ENCODE measurements at places on chromosomes 7 and 10.

GRCh38 chr10:60930237-60930636 lies 13.7 kb downstream of the RHOBTB1 start:
- no peak for DNase-seq

- DNase-seq, result no peak
These were observed 19.4 kb upstream of the CSGALNACT2 start for GRCh38 chr10:43118631-43119415.

DNA sequence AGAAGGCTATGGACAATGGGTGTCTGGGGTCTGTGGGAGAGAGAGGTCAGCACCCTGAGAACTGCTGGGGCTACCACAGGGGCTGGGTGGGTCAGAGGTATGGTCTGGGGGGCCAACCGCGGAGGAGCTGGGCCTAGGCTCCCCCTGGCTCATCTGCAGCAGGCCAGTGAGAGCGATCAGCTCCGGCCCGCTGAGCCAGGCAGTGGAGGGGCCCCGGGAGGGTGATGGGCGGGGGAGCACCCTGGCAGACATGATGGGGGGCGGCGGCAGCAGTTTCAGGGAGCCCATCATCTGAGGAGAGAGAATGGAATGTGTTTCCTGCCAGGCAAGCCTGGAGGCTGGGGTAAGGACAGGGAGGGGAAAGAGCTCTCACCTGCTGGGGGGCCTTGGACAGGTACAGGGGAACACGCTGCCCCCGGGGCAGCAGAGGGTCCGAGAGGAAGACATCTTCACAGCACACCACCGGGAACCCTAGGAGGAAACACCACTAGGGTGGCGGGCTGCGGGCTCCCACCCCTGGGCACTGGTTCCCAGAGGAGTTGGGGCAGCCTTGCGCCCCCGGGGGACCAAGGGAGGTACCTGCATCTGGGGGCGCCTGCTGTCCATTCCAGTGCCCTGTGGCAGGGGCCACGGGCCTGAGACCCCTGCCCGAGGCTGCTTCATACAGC lies 1.3 kb downstream of the SAP25 start:
- DNase-seq, result no peak

DNA sequence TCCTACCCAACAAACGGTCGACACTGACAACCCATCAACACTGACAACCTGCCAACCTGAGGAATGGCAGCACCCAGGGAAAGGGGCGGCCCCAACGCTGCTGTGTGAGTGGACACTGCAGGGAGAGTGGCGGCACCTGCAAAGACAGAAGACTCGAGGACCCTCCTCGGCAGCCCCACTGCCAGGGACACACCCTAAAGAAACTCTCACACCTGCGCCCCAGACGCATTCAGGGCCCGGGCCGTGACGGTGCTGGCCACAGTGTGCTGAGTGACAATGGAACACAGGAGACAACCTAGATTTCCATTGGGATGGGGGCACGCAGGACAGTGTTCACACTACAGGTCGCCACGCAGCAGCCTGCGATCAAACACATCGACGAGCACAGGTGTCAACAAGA lies 3.6 kb downstream of the CAMK2B start:
- DNase-seq, result no peak

DNA sequence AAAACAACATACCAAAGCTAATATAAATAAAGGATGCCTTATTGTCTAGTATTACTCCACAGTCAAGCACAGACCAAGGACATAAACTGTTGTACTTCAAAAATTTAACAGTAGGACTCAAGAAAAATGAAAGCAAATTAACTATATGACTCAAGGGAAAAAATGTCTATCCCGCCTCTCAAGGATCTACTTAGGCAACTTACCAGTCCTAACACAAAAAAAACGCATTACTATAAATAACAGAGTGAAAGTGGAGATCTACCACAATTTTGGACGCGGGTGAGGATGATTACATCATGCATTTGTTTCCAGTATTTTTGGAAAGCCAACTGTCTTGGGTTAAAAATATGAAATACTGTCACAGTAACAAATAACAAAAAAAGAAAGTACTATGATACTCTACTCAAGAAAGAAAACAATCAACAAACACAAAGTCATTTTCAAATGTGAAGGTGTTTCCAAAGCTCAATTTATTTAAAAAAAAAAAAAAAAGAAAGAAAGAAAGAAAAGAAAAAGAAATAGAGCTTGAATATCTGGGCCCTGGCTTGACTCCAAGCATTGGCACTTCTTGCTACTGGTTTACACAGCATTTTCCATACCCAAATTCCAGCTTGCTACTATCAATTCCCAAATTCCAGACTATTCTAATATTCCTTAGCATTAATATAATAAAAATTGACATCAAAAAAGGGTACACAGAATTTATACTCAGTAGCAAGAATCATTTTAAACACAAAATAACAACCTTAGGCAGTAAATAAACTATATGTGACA lies 99.4 kb downstream of the RSU1 start:
- DNase-seq, result no peak

DNA sequence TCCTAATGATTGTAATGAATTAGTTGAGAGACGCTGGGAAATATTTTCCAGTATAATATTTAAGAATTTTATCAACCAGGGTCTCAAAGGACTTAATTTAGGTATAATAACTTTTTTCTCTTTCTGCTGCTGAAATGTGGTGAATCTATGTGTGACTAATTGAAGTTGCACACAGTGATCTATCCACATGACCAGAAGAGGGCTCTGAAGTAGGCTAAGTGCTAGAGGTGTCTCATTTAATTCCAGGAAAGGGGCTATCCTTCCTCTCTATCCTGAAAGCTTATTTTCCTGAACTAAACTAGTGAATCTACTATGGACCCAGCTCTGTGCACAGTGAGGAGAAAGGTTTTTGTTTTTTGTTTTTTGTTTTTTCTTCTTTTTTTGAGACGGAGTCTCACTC lies 294.4 kb upstream of the MYO3A start:
- DNase-seq, result no peak

DNA sequence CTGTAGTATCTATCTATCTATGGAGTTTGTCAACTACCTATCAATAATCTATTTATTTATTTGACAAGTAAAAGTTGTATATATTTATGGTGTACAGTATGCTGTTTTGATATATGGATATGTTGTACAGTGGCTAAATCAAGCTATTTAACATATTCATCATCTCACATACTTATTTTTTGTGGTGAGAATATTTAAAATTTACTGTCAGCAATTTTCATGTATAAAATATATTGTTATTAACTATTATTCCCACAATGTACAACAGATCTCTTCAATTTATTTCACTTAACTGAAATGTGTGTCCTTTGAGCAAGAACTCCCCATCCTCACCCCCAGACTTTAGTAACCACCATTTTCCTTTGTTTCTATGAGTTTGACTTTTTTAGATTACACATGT lies 14.5 kb downstream of the AGR3 start:
- DNase-seq, result no peak

DNA sequence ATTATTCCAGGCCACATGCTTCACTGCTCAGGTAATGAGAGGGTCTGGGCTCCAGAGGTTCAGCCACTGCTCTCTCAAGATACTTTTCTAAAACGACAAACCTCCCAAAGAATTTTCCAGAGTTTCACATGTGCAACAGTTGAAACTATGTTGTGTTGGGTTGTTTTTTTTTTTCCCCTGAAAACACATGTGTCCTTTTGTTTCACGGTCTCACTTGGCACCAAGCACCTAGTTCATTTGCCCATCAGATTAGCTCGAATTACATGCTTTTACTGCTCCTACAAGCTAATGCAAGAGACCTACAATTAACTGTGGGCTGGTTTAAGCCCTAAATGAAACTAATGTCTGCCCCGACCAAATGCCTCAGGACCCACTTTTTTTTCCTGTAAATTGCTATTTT lies 313.3 kb downstream of the FGFR2 start:
- no peak for DNase-seq

DNA sequence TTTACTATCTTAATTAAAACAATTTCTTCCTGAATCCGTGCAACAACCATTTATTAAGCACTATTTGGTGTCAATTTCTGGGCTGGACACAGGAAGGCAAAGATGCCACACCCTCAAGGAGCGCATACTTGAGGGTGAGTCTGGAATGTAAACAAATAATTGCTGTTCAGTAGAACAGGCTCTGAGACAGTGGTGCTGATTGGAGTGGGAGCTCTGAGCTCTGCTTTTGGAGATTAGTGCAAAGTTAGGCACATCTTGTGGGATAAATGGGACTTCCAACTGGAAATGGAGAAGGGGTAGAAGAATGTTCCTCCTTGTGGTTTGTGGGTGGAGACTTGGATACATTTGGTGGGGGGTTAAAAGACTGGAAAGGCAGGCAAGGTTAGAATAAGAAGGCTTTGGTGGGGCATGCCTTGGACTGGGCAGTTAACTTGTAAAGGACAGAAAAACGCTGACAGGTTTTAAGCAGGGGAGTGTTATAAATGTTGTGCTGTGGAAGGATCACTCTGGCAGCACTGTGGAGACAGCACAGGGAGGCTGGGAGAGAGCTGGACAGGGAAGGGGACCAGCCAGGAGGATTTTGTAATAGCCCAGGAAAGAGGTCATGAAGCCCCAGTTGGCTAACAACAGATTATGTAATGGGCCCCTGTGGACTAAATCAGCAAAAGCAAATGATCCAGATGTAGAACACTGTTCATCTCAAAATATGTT lies 80.7 kb downstream of the ZNF365 start:
- DNase-seq, result no peak

- no peak for DNase-seq
These were observed 3.3 kb upstream of the CYP51A1 start for GRCh38 chr7:92137557-92137956.

DNA sequence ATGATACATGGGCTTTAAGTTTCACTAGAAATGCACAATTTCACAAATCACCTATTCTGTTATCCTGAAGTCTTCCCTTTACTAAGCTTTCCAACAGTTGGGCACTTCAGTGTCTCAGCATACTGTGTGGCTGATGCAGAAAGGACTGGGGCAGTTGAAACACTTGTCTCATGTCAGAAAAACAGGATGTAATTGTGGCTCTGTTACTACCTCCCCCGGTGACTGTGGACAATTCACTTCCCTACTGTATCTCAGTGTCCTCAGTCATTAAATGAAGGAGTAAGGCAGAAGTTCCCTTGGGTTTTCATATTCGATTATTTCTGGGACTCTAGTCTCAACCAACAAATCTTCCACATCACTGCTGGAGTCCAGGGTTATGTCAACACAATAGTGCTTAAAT lies 17.9 kb downstream of the ANKRD22 start:
- DNase-seq, result no peak

- DNase-seq, result no peak
These were observed 12.5 kb downstream of the MMRN2 start for GRCh38 chr10:86944907-86945306.

DNA sequence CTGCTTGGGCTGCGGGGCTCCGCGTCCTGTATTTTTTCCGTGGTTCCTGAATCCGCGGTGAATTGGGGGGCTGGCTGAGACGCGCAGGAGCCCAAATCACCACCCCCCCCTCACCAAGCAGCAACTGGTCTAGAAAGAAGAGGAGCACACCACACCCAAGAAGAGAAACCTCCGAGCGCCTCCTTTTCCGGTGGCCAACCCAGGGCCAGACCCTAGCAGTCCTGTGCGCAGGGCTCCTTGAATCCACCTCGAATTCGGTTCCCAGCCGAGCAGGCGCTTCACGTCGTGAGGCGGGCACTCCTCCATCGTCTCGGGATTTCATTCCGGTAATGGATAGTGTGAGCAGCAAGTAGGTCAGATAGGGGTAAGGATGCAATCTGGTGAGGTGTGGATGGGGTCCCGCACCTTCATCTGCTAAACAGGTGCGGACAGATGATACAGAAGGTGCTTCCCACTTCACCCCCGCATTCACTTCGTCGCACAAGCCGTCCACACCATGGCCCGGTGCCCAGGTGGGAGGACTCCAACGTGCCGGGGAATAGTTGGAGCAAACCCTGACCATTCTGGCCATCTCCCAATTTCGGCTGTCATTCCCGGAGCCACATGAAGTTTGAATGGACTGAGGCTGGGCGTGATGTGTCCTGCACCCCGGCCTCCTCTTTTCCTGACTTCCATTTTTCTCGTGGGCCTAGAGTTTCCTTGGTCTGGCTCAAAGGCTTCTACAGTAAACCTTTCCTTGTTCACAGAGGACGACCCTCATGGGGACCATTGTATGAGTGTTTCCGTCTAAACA lies 19.8 kb upstream of the ZNF273 start:
- no peak for DNase-seq

GRCh38 chr7:25822823-25823222 lies 329.2 kb upstream of the NFE2L3 start:
- DNase-seq, result no peak

- no peak for DNase-seq
These were observed 150.8 kb downstream of the NRP1 start for GRCh38 chr10:33183655-33184054.

GRCh38 chr7:88492153-88492552 lies 185.5 kb upstream of the STEAP4 start:
- DNase-seq, result no peak

GRCh38 chr7:131753620-131754222 lies 197.3 kb upstream of the PODXL start:
- DNase-seq, result no peak

DNA sequence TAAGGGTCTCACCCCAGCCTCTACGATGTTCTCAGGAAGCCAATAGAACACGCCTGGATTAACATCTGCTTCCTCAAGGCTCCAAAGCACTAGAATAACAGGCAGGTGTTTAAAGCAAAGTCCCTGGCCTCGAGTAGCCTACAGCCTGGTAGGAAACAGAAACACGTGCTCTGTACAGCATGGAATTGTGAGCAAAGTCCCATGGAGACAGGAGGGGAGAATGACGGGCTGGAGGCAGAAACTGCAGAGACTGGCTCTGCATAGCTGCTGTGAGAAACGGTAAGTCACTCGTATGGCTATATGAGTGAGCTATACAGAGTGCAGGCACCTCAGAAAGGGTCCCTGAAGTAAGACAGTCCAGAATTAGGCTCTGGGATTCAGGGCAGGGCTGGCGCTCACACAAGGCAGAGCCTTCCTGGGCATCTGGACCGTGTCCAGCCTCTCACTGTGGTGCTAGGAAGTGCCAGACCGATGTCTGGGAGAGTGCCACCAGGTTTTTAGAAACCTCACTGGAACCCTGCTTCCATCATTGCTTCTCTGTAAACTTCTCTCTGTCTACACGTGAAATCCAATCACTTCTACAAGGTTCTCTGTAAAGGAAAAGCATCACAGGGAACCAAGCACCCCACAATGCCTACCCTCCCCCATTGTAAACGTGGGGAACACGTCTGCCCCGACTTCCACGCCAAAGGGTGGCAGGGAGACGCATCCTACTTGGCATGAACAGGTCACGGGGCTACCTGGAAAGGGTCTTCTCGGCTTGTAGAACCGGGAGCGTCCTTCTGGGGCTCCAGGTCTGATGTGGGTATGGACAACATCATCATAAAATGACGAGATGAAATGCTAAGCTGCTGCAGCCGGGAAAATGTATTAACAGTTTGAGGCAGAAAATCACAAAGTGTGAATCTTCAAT lies 38.8 kb upstream of the SHH start:
- DNase-seq, result no peak

GRCh38 chr7:155193716-155194115 lies 104.0 kb upstream of the INSIG1 start:
- no peak for DNase-seq

- DNase-seq, result no peak
These were observed 530.3 kb downstream of the TCERG1L start for GRCh38 chr10:130781206-130781605.

DNA sequence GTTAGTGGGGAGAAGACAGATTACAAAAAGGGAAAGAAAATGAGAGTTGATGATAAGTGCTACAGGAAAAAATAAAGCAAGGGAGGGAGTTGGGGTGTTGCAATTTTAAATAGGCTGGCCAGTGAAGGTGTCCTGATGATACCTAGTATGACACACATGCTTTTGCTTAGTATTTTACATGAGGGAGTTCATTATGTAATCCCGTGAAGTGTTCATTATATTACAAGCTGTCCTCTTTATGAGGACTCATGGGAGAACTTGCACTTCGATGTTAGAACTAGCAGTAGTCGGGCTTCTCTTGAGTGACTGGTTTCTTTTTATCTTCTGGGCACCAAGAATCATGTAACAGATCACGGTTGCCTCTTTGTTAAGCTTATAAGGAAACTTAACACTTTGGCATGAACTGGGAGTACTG lies 102.3 kb upstream of the MTPN start:
- DNase-seq, result no peak
